ENCODE measurements at places on chromosomes 16 and 17.

DNA sequence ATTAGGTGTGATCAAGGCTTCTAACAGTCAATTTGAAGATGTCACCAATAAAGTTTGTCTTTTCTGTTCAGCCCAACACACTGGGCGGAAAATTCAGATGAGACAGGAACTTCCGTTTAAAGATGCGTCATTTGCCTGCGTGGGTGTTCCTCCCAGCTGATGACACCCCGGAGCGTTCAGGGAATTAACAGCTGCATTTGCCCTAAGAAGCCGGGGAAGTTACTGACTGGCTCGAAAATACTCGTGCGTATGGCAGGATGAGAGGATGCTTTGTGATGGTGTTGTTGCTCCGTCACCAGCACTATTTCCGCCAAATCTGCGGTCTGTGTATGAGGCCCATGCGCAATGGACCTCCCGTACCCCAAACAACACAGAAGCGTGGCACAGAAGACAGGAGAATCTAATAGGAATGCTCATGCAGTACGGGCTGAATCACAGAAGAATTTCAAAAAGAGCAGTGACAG is 11.9 kb upstream of the PVALEF start:
- DNase-seq, result peak; percentile 12

- no peak for DNase-seq
Observed at GRCh38 chr17:19874256-19874655, 6.5 kb upstream of the ULK2 start.

GRCh38 chr17:8477715-8478441 is 42.2 kb downstream of the NDEL1 start:
- no peak for DNase-seq

- DNase-seq, result no peak
Observed at GRCh38 chr16:24538756-24539294, 541 bp upstream of the RBBP6 start.

- DNase-seq, result no peak
Observed at GRCh38 chr16:65388592-65388991, 266.7 kb upstream of the CDH11 start.

- no peak for DNase-seq
Observed at GRCh38 chr17:71753070-71753469, 367.8 kb upstream of the SOX9 start.

DNA sequence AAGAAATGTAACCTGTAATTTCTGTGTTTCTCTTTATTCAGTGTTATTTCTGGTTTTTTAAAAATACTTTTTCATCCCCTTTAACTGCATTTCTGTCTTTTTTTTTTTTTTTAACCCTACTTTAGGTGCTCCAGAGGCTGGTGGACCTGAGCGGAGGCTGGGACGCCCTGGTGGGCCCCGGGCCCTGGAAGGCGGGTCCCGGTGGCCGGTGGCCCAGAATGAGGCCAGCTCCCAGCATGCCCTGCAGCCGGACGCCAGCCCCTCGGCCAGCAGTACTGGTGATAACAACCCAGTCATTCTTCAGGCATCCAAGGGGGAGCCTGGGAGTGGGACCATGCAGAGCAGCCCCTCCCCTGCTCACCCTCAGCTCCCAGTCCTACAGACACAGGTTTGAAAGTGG is 1.5 kb downstream of the SRCAP start:
- no peak for DNase-seq

DNA sequence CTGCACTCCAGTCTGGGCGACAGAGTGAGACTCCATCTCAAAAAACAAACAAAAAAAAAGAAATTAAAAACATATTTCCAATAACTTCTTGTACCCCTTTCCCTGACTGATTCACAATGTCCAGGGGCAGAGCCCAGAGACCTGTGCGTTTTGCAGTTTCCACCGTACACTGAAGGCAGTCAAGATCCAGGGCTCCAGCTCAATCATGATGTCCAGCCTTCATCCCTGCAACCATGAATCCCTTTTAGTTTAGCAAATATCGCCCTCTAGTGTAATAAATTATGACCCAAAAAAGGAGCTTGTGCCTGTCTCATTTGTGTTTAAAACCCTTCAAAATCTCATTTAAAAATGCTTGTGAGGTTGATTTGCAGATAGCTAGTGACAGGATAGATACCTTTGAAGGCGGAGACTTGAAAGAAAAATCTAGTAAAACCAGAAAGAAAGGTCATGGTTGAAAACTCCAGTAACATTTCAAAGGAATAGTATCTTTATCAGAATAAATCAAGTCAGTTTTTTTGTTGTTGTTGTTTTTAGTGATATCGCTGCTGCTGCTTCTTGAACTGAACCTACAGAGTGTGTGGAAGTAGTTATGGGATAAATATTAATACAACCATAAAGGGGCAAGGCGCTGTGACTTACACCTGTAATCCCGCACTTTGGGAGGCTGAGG is 3.7 kb upstream of the ERN1 start:
- peak; percentile 64 for DNase-seq

- no peak for DNase-seq
Observed at GRCh38 chr16:79077346-79077745, 523.2 kb downstream of the MAF start.

DNA sequence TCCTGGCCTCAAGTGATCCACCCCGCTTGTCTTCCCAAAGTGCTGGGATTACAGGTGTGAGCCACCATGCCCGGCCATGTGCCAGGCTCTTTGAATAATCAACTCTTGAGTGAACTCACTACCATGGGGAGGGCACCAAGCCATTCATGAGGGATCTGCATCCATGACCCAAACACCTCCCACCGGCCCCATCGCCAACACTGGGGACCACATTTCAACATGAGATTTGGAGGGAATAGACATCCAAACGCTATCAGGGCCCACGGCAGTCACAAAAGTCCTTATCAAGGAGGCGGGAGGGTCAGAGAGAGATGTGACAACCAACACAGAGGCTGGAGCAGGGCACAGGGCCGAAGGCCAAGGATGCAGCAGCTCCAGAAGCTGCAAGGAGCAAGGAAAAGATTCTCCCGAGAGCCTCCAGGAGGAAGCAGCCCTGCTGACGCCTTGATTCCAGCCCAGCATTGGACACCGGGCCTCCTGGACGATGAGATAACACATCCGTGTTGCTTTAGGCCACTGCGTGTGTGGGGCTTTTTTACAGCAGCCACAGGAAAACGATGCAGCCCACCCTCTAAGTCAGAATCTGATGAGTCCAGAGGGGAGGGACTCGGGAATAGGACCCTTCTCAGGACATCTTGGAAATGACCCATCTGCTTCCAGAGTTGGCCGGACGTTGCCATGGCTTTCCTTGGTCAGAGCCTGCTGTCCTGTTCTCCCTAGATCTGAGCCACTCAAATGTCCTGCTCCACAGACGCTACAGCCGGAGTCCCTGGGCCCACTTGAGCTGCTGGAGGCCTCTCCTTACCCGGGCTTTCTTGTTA is 47.3 kb upstream of the CMIP start:
- DNase-seq, result no peak

DNA sequence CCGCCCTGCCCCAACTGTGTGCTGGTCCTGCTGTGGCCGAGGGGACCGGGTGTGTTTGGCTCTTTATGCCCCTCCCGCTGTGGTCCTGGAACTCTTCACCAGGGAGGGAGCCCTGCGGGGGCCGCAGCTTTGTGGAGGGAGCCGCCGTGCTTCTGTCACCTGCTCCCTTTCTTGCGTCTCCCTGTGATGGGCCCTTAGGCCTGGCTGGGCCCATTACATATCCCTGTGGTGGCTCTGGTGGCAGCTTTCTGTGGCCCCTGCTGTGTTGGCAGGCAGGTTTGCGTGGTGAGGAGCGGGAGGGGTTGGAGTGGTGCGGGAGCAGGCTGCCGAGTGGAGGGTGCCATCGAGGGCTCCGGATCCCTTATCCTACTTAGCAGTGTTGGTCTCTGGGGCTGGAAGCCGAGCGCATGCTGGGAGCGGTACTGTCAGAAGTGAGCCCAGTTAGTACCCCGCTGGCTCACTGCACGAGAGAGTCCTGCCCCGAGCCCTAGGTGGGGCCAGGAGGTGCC is 60.4 kb downstream of the PDPK1 start:
- no peak for DNase-seq

GRCh38 chr16:65815707-65816106 is 550.8 kb upstream of the CDH5 start:
- no peak for DNase-seq

- DNase-seq, result peak; percentile 2
Observed at GRCh38 chr17:19830061-19830460, 37.7 kb downstream of the ULK2 start.

DNA sequence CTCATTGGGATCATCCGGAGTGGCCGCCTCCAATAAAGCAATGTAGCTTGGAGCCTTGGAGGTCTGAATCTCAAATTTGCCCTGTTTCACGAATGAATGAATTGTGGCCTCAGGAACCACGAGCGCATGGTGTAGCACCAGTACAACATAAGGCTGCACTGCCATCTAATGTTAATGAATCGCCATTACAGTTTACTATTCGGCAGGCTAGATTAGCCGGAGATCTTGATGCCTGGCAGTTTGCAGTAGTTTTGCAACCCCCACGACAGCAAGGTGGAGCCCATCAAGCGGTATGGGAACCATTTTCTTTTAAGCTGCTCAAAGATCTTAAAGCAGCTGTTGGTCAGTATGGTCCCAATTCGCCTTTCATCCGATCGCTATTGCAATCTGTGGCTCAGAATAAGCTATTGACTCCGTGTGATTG is 18.8 kb downstream of the ALOX15B start:
- peak; percentile 73 for DNase-seq

DNA sequence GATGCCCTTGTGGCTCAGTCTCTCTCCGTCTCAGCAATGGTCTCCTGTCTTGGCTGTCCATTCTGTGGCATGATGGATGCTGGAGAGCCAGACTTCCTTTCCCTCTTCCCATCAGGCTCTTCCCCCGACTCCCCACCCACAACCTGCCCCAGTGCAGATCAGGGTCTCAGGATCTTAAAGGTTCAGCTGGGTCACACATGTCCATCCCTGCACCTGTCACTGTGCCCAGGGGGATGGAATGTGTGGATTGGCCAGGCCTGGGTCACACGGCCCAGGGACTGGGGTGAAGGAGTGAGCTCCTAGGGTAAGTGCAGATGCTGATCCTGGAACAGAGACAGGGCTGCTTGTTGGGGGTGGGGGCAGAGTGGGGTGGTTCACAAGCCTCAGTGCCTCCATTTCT is 23.0 kb downstream of the ADGRG5 start:
- DNase-seq, result no peak

DNA sequence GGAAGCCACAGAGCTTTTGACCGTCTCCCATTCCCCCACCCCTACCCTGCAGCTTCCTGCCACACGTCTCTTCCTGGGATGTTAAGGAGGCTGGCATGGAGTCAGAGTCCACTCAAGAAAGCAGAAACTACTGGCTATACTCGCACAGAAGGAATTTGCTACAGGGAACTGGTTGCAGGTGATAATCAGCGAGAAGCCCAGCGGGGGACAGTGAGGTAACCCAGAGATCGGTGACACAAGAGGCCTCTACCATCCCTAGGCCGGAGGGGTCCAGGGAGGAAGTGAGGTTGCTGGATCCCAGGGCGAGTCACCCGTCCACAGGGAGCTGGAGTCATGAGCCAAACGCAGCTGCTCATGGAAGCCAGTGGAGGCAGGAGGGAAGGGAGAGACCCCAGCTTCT is 93.7 kb downstream of the SDK2 start:
- peak; percentile 3 for DNase-seq

GRCh38 chr16:24589997-24590396 is 50.6 kb downstream of the RBBP6 start:
- no peak for DNase-seq

- no peak for DNase-seq
Observed at GRCh38 chr17:40173778-40174135, 3.5 kb upstream of the RAPGEFL1 start.

DNA sequence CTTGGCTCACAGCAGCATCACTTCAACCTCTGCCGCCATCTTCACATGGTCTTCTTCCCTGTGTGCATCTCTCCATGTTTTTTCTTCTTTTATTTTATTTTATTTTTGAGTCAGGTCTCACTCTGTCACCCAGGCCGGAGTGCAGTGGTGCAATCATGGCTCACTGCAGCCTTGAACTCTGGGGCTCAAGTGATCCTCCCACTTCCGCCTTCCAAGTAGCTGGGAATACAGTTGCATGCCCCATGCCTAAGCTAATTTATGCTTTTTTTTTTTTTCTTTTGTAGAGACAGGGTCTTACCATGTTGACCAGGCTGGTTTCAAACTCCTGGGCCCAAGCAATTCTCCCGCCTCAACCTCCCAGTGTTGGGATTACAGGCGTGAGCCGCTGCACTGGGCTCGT is 1.9 kb downstream of the NUDT7 start:
- no peak for DNase-seq

DNA sequence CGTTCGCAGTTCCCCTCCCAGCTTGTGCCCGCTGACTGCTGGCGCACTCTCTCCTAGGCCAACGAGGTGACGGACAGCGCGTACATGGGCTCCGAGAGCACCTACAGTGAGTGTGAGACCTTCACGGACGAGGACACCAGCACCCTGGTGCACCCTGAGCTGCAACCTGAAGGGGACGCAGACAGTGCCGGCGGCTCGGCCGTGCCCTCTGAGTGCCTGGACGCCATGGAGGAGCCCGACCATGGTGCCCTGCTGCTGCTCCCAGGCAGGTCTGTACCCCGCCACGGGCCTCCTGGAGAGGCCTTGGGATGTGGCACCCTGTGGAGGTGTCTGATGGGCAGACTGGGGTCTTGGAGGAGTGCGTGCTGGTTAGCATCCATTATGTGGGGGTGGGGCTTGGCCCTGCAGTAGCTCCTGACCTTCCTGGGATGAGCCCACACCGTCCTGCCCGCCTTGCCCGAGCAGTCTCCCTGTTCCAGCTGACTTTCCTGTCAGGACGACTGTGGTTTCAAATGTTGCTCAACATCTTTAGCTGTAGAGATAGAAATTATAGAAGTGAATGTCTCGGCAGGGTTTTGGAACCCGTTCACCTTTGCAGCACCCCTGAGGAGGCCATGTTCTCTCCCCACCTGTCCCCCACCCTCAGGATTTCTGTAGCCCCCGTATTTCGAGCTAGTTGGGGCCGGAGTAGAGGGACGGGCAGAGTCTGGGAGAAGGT is 44.9 kb upstream of the CAPN15 start:
- no peak for DNase-seq

- no peak for DNase-seq
Observed at GRCh38 chr17:73013816-73014663, 78.4 kb downstream of the SLC39A11 start.

GRCh38 chr17:76018801-76019200 is 8.3 kb downstream of the EVPL start:
- DNase-seq, result no peak

GRCh38 chr17:63019138-63019873 is 53.3 kb downstream of the TANC2 start:
- DNase-seq, result no peak

GRCh38 chr16:56789360-56789759 is 59.4 kb downstream of the NUP93 start:
- peak; percentile 42 for DNase-seq

DNA sequence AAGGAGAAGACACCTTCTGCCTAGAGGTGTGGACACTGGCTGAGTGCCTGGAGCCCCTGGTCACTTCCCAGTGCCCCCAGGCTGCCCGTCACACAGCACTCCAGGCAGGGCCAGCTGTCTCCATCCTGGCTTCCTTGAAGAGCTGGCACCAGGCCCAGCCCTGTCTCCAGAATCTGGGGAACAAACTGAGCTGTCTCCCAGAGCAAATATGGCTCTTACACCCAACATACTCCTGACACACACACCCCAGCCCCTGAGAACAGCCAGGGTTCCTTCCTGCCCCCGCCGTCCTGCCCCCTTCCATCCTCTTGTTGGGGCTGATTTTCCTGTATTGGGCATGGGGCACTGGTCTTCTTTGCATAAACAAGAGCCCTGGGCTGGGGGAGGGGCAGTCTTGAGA is 9.1 kb downstream of the NHERF1 start:
- no peak for DNase-seq

- DNase-seq, result no peak
Observed at GRCh38 chr16:16905850-16906249, 526.9 kb downstream of the NPIPA7 start.
